ENCODE measurements at places on chromosomes 2 and 18.

DNA sequence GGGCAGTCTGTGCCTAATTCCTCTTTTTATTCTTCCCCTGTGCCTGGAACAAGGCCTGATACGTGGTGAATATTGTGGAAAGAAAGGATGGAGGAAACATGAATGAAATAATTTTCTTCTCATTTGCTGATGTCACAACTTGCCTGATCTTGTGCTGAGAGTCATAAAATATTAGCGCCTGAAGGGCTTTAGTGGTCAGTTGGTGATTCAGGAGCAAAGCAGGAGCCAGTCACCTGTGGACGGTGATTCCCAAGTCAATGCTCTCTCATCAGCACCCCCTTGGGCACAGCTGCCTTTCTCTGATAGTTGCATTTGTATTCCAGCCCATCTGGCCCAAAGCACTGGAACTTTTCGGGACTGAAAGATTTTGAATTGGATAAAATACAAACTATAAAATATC lies 502.6 kb upstream of the RAB12 start:
- no peak for DNase-seq

DNA sequence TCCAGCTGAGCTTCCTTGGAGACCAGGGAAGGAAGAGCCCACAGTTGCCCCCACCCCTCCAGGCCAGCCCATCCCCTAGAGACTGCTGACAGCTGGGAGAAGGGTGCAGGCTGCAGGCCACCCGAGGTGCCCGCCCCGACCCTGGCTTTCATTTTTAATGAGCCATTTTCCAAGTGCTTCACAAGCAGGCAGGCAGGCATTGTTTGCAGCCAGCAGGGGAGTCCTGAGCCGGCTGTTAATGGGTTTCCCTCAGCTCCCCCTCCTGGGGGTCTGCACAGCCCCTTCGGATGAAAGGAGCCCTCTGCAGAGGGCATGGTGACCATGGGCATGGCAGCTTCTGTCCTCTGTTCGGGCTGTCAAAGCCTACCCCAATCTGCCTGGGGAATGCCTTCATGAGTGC lies 94.5 kb downstream of the ZBTB7C start:
- DNase-seq: no peak

DNA sequence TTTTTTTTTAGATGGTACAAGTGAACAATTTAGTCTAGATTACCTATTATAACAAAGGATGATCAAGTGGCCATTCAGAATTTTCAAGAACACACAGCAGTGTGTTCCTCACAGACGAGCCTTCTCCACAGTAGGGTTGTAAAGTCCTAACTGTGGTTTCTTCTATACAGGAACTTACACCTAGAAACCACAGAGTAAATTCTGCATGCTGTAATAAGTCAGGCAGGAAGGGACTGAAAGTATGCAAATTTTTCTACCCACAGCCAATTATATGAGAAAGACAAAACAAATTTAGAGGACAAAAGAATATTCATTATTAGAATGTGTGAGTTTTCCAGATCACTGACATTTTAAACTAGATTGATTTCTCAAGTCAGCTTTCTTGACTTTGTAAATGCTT lies 99.5 kb downstream of the RBMS1 start:
- DNase-seq: no peak

- DNase-seq: no peak
Observed at GRCh38 chr2:228135300-228135699, 46.2 kb downstream of the SPHKAP start.

GRCh38 chr2:73034661-73035375 lies 36.7 kb downstream of the SFXN5 start:
- no peak for DNase-seq

GRCh38 chr2:198371921-198372543 lies 567.6 kb downstream of the PLCL1 start:
- peak; percentile 69 for DNase-seq
